Activated gamma-delta T cell treated with Interleukin-2 at 50 U/mL for 16 hours (primary cell): ENCODE measurements at places on chromosomes 7 and 10.

- no peak for DNase-seq
Observed at GRCh38 chr10:122368502-122369254, 5.8 kb upstream of the PLEKHA1 start.

DNA sequence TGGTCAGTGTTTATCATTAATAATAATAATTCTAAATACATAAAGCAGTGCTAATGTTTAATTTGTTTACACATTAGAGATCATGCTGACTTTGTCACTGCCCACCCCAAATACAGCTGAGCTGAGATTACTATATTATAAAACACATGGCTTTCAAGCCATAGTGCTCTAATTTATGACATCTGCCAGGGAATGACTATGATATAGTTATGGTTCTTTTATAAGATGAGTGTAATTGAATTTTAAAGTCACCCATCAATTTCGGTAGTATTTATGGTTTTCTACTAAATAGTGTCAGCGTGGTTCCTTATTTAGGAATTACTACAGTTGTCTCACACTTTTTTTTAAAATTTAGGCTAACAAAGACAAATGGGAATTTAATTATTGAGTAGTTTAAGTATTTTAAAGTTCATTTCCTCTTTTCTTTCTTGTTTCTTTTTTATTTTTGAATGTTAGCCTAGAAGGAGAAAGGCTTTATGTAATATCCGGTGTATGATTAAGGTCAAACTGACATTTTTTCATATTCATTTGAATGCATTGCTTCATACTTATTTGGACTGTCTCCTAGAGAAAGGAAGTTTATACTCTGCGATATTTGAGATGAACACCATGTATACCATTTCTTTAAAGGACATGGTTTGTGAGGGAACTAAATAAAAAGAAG lies 3.9 kb downstream of the CDK14 start:
- DNase-seq = no peak

DNA sequence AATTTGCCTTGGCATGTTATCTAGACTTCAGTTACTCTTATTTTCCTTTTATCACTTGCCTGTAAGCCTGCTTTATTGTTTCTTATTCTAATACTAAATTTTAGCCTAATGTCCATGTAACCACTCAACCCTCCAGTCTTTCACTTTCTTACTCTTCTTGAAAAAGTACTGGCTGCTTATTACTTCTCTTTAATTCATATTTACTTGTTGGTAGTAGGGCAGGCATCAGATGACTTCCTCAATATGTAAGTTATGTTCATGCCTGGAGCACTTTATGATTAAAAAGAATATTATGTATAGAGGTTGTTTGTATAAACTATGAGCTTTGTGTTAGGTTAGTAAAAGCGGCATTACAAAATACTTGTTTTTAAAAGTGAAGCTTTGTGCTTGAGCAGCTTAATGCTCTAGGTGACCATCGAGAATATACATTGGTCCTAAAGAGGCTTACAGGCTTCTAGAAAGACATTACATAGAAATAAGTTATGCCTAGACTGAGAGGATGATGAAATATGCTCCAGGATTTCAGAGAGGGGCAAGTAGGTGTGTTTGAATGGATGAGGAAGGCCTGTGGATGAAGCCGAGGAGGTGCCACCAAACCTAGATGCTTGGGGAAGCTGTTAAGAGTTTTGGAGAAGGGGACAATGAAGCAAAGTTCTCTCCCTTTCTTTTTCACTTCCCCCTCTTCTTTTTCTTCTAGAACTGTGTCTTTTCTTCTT lies 207.1 kb upstream of the HDAC9 start:
- no peak for DNase-seq

DNA sequence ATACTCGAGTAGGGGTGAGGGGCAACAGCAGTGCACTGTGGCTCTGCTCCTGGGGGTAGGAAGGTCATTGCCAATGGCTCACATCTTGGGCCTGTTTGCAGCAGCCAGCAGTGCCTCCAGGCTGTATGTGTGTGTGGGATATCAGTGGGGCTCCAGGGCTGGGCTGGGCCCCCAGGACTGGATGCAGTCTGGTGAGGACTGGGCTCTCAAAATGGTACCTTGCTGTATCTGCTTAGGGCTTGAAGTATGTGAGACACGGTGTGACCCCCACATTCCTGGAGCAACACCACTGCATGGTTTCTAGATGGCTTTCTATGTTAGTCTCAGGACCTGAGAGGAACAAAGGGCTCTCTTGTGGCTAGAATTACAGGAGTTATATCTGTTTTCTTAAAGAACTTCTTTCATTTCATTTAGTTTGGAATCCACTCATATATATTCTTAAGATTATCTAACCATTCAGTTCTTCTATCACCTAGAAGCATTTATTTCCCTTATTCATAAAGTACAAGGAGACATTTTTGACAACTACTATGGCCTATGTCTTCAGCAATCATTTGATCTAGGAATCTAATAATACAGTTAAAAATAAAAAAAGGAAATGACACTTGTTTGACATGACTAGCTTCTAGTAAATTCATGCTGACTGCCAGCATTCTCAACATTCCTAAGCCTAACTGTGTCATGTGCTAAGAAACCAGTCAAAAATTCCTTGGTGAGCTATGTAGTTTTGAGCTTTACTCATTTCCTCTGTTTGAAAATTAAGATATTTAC lies 443.2 kb upstream of the SEMA3A start:
- no peak for DNase-seq

GRCh38 chr10:60105295-60105695 lies 198.9 kb upstream of the CCDC6 start:
- no peak for DNase-seq

- DNase-seq = no peak
Observed at GRCh38 chr7:132562690-132563089, 13.6 kb downstream of the PLXNA4 start.

GRCh38 chr7:115505136-115505535 lies 525.4 kb downstream of the TFEC start:
- DNase-seq = no peak

- DNase-seq = no peak
Observed at GRCh38 chr7:106279425-106280197, 5.2 kb downstream of the NAMPT start.

- DNase-seq = no peak
Observed at GRCh38 chr7:101576998-101577397, 52.1 kb downstream of the MYL10 start.

DNA sequence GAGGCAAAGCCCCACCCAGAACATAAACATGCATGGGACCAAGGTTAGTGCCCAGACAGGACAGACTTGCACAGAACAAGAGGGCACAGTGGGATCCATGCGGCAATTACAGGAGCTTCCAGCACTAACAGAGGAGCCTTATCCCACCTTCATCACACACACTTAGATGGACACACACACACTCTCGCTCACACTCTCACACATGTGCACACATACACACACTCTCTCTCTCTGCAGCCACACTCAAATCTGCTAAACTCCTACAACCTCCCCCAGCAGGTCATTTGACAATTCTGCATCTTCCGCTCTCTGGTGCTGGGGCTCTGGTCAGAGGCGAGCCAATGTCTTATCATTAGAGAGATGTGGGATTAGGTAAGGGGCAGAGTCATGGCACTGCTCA lies 120.5 kb downstream of the UBE2H start:
- no peak for DNase-seq

DNA sequence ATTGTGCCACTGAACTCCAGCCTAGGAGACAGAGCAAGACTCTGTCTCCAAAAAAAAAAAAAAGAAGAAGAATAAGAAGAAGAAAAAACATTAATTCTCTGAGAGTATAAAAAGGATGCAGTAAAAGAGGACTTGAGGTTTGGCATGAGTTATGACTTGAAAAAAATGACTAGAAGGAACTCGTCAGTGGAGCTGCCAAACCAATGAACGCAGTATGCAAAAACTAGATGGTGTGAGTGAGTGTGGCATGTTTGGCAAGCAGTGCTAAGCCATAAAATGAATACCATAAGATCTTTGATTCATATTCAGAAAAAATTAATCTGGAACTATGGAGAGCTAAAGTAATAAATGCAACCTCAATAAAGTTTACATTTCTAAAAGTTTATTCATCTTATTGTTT lies 68.6 kb upstream of the MEOX2 start:
- no peak for DNase-seq

GRCh38 chr7:85230623-85231022 lies 43.8 kb upstream of the SEMA3D start:
- no peak for DNase-seq

- DNase-seq = no peak
Observed at GRCh38 chr10:4775808-4776207, 50.2 kb upstream of the AKR1E2 start.
